ENCODE measurements at places on chromosomes 3 and 15.

DNA sequence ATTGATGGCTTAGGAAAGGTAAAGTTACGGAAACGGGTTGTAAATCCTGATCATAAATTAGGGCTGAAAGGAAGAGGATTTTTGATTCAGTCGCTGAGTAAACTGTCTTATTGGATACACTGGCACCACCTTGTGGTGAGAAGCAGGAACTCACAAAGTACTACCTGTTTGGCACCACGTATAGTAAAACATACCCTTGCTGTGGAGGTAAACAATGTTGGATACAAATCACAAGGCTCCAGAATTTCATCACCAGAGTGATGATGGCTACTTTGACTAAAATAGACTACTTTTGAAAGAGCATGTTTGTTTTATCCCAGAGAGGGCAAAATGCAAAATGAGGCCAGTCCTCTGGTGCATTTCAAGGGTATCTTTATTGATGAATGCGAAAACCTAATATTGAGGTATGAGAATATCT, 216.9 kb downstream of the IGSF11 start:
- no peak for DNase-seq

DNA sequence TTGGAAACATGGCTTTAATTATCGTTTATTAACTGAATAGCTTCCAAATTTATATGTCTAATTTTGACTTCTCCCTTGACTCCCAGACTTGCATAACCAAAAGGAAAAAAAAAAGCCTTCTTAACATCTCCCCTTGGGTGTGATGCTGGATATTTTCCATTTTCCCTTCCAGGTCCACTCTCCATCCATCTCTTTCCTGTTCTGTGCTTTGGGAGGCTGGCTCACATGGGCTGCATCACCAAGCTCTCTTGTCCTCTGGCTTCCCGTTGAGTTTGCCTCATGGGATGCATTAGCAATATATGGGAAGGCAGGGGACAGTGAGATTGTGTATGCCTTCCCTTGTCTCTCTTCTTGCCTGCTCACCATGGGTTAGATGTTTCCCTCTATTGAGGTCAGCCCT, 77.8 kb upstream of the FAM98B start:
- DNase-seq = no peak

DNA sequence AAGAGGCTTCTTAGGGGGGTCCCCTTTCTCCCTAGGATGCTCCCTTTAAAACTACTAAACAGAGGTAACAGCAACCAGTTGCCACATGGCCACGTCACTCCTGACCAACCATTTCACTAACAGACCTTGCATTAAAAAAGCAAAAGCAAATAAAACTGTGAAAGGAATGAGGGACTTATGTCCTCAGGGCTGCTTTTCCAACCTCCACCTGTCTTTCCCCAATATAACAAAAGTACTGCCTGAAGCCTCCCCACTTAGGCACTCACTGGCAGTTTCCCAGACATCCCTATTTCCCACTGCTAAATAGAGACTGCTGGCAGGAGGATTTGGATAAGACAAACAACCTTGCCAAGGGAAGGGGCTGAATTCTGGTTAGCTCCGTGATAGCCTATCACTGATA, 130.3 kb downstream of the ATP8B4 start:
- DNase-seq = no peak

DNA sequence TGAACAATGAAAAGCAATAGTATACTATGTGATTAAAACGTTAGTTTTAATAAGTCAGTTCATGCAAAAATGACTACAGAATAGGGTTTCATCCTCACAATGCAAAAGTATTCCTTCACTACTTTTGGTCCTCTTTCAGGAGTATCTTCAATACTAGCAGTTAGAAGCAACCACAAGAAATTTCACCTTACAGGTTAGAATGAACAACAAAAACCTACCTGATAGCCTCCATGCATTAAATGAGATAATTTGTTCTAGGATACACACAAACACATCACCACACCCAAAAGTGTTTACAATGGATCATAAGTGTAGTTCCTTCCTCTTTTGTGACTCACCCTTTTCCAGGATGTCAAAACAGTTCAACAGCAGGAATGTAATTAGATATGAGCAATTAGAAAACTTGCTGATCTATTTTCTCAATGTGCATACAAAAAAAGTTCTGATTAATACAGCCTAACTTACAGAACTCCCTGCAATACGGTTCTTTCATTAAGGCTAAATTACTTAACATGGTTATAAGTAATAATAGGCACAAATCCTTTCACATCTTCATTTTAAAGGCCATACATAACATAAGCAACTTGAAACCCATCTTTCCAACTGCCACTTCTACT, 21.6 kb downstream of the UACA start:
- DNase-seq = no peak

DNA sequence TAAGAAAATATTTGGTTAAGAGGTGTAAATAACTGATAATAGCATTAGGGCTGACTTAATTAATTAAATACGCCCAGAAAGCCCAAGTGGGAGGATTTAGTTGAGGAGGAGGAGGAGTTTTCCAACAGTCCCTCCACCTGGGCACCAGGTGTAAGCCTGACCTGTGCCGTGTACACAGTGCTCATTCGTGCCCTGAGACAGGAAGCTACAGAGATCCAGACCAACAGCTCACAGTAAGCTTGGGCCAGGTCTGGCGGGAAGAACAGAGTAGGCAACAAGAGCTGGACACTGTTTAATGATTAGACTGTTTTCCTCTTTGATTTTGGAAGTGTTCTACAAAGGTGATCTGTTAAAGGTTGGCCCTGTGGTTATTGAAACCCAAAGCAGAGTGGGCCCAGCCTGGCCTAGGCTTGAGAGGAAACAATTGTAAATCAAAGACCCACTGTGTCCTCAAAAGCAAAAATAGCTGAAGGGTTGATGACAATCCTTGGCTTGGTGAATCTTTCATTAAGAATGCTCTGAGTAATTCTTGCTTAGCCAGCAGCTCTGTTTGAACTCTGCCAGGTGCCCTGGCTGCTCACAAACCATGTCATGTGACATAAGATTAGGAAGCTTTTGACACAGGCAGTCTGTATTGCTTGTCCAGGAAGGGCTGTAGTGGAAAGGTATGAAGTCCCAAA, 13.8 kb downstream of the SQOR start:
- DNase-seq = no peak

DNA sequence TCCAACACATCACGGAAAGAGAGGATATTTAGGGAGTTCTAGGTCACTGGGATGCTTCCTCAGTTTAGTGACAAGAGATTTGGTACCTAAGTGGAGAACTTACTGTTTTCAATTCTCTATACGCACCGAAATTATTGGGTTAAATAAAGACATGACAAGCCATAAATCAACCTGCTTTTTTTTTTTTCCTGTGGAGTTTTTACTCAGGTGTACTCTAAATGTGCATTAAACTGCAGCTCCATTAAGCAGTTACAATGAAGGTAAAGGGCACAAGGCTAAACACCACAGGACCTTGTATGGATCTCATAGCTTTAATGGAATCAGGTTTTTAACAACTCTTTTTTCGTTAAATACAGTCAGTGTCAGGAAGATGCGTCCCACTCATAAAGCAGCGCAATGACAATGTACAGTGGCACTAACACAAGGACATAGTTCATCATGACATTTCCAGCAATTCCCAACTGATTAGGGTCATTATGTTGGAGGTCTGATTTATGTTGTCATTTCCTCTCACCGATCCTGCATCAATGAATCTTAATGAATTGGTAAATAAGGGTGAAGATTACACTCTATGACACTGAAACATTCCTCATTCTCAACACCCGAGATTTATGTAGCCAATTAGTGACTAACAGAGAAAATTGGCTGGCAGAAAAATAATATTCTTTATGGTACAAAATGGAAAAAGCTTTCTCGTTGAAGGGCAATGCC, 355.2 kb downstream of the FOXP1 start:
- DNase-seq = no peak

DNA sequence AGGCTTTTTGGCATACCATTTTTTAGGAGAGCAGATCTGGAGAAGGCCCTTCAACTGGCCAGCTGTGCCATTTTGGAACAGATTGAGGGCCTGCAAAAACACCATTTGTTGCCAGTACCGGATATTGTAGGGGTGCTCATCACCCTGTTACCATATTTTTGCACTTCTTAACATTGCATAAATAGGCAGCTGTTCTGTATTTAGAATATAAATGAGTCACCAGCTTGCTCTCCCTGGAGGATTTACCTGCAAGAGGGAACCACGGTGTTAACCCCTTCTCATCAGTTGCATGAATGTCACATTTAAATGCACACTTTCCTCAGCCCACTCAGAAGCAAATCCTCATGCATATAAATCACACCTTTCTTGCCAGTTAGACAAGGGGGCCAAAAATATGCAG, 435.6 kb downstream of the ROBO2 start:
- DNase-seq = no peak

GRCh38 chr3:155069729-155070128, 10.4 kb upstream of the MME start:
- no peak for DNase-seq

DNA sequence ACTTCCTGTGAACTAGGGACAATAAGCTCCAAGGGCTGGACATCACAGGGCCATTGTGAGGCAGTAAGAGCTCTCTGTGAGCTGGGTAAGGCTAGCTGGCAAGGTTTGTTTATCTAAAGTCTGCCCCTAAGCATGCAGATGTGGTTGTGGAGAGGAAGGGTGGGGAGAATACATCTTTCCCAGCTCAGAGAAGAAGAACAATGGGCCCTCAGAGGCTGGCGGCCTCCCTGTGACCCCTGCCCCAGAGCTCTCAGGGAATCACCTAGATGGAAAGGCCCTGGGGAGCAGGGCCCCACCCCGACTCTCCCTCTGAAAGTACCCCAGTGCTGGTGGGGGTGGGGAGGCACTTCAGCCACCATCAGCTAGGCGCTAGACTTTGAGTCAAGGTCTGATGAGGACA, 4.3 kb upstream of the AP3B2 start:
- no peak for DNase-seq

- no peak for DNase-seq
These were observed 1.4 kb downstream of the CDAN1 start for GRCh38 chr15:42735382-42736165.

- no peak for DNase-seq
These were observed 5.6 kb downstream of the TSEN2 start for GRCh38 chr3:12489832-12490231.

- no peak for DNase-seq
These were observed 548.2 kb downstream of the FHIT start for GRCh38 chr3:60703008-60703407.

DNA sequence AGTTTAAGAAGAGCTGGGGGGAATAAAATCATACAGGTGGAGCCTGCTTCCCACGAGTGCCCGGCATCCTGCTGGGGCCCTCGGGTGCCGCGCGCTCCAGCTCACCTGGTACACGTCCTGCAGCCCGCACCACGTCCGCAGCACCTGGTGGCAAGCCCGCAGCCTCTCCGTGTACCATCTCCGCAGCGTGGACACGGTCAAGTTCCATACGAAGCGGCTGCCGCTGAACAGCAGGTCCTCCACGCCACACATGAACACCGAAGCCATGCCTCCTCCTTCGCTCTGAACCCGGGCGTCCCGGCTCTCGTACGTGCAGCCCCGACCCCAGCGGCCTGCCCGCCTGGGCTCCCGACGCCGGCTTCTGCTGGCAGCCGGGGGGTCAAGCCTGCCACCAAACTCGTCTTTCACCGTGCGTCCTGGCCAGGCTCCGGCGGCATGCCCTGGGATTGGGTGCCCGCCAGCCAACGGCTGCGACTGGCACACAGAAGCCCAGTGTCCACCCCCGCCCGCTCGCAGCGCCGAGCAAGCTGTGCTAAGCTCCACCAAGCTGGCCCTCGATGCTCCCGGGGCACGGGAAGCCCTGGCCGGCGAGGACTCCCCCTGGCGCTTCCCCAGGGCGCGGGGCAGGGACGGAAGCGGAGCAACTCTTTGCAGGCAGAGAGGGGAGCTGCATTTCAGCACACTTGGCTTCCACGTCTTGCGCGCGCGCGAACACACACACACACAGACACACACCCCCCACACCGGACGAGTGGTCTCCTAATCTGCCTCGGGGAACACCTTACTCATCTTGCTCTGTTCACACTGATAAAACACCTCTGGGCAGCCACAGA, at the start of gene FRMD4B:
Gene FRMD4B, minus strand, starts transcription at position 366 of the 833 bp plus-strand sequence. Its CDS starts 99 bp downstream, at position 267.
- DNase-seq = no peak

GRCh38 chr3:161314836-161315395, 56.4 kb downstream of the SPTSSB start:
- DNase-seq = no peak

GRCh38 chr3:87835236-87835635, 223.6 kb downstream of the CGGBP1 start:
- no peak for DNase-seq

GRCh38 chr3:23762759-23763477, 42.8 kb upstream of the UBE2E1 start:
- DNase-seq = no peak

GRCh38 chr3:39762537-39763070, 46.8 kb upstream of the MYRIP start:
- DNase-seq = no peak

- no peak for DNase-seq
These were observed 307.9 kb upstream of the CBLB start for GRCh38 chr3:106176734-106177133.

GRCh38 chr15:59976480-59977271, 27.4 kb upstream of the FOXB1 start:
- peak; percentile 7 for DNase-seq

- no peak for DNase-seq
These were observed 64.0 kb downstream of the TMEM212 start for GRCh38 chr3:171906951-171907676.

GRCh38 chr15:40092256-40092978, 16.3 kb downstream of the BMF start:
- no peak for DNase-seq

DNA sequence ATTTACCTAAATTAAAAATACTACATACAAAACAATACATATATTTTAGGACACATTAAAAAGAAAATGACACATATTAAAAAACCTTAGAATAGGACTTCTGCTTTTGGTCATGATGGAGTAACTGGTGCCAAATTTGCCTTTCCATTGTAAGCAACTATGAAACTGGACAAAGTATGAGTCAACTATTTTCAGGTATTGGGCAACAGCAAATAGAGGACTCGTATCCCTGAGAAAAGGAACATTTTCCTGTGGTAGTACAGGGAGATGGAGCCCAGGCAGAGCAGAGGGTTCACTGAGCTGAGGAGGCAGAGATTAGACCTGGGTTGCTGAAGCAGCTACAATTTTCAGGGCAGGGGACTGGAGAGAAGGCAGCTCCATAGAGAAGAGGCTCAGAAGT, 14.7 kb downstream of the CCR1 start:
- no peak for DNase-seq

- no peak for DNase-seq
These were observed 12.9 kb downstream of the DZIP3 start for GRCh38 chr3:108602249-108602934.

GRCh38 chr15:81235276-81236123, 38.8 kb downstream of the IL16 start:
- no peak for DNase-seq
